Coronary artery (tissue), 2 donors: ENCODE measurements at places on chromosomes 3 and 15.

DNA sequence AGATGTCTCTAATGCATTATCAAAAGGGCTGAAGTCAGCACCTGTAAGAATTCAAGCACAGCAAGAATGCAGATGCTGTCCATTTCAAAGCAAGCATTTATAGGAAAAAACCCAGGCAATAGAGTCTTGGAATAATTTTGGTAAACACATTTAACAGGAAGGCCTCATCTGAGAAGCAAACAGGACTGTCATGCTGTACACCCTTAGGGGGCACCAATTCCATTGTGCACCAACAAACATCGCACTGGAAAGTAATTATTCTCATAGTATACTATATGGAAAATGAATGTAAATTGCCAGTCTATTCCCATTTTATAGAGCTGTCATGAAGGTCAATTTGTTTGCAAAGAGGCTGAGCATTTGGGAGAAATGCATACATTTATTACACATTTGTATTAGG, 247.3 kb upstream of the SUCLG2 start:
- DNase-seq = no peak

GRCh38 chr15:77406846-77407245, 13.1 kb downstream of the PEAK1 start:
- no peak for DNase-seq

GRCh38 chr3:68793759-68794701, 138.3 kb downstream of the TAFA4 start:
- DNase-seq = no peak

- DNase-seq = no peak
Measured at GRCh38 chr3:156665291-156665690, 9.1 kb upstream of the TIPARP start.
